ENCODE measurements at places on chromosomes 6 and 20. TPM values are rescaled to one million over a fixed set of nuclear protein-coding genes. Genes with fewer than 3 reads are reported as not detected.

CRISP1 gene
- not detected for total RNA-seq

HDGFL1 gene
- not detected for total RNA-seq

FNDC1 gene
- total RNA-seq, result under 0.01 TPM

PTK7 gene
- 159 TPM for total RNA-seq

ANKRD66 gene
- not detected for total RNA-seq

LZTS3 gene
- total RNA-seq, result 6.1 TPM

FANCE gene
- total RNA-seq, result 10.7 TPM

ADGB gene
- total RNA-seq, result not detected

XKR7 gene
- total RNA-seq, result not detected

SIRPD gene
- not detected for total RNA-seq

SNAP25 gene
- total RNA-seq, result 4.5 TPM

EPB41L1 gene
- total RNA-seq, result 10.3 TPM

C20orf204 gene
- total RNA-seq, result 0.26 TPM

FAM209B gene
- total RNA-seq, result not detected

TRAPPC3L gene
- under 0.01 TPM for total RNA-seq

KIAA1755 gene
- total RNA-seq, result 2.8 TPM

MCHR2 gene
- total RNA-seq, result not detected

F13A1 gene
- total RNA-seq, result under 0.01 TPM

PSORS1C2 gene
- not detected for total RNA-seq

ROS1 gene
- total RNA-seq, result under 0.01 TPM

CLIC5 gene
- not detected for total RNA-seq

ZNF76 gene
- 19.5 TPM for total RNA-seq

All from fibroblast of lung (primary cell).